ENCODE measurements at places on chromosomes 12 and 14. TPM values are rescaled to one million over a fixed set of nuclear protein-coding genes. Genes with fewer than 3 reads are reported as not detected.

DNA sequence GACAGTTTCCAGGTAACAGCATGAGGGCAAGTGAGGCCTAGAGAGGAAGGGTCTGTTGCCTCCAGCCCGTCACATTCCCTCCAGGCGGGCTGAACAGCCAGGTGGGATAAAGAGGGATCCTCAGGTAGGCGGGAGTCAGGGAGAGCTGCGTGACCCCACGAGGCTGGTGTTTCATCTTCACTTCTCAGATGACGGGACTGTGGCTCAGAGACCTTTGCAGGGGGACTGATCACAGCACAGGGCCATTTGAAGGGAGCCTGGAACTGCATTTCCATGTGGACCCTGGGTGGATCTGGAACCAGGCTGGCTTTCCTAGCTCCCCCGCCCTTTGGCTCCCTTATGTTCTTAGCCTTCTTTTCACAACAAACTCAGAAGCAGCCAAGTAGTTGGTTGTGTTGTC is 37.4 kb downstream of the SH2B3 start:
- no peaks in the 10 kb centered on the region for H3K27me3 ChIP-seq
- no peak overlapping the region for H3K4me3 ChIP-seq
- H3K27ac ChIP-seq = no peak overlapping the region
- H3K36me3 ChIP-seq = peaks cover 77% of the 10 kb centered on the region
- H3K4me1 ChIP-seq = peaks cover 48% of the 10 kb centered on the region

DNA sequence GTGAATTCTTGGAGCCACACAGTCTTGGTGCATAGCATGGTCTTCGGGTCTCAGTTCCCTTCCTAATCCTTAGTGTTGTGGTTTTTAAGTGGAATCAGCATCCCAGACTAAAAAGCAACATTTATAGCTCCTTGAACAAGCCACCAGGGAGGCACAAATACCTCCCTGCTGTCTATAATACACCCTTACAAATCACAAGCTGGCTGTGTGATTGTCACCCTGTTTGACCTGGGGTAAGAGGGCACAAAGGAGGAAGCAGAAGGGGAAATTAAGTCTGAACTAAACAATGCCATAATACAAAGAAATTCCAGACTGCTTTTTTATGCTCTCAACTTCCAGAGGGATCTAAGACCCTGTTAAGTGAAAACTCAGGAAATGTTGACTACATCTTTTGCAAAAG is 7.7 kb upstream of the MMP19 start:
- no peak overlapping the region for H3K4me3 ChIP-seq
- H3K27ac ChIP-seq = no peak overlapping the region
- no peaks in the 10 kb centered on the region for H3K36me3 ChIP-seq
- peaks cover 4% of the 10 kb centered on the region for H3K4me1 ChIP-seq
- H3K27me3 ChIP-seq = no peaks in the 10 kb centered on the region
- no peak for DNase-seq

DNA sequence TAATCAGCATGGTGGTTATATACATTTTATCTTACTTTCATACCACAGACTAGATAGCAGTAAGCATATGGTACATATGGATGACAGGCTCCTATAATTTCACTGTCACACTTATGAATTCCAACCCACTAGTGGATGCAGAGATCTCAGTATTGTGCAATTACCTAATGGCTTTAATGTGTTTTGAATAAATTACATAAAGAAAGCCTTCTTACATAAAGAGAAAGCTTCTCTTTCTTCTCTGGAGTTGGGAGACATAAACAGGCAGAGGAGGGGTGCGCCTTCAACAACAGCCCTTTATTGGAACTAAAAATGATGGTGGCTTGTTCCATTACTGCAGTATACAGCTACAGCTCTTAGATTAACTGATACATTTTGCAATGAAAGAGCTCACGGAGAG is 52.6 kb downstream of the SAV1 start:
- peak; percentile 25 for DNase-seq
- H3K27me3 ChIP-seq = no peaks in the 10 kb centered on the region
- H3K36me3 ChIP-seq = no peaks in the 10 kb centered on the region

- H3K27me3 ChIP-seq = no peaks in the 10 kb centered on the region
- peaks cover 5% of the 10 kb centered on the region for H3K4me1 ChIP-seq
- no peak overlapping the region for H3K27ac ChIP-seq
- H3K4me3 ChIP-seq = no peak overlapping the region
- H3K36me3 ChIP-seq = no peaks in the 10 kb centered on the region
Measured at GRCh38 chr14:68444449-68445168, 348.3 kb downstream of the ZFP36L1 start.

GRCh38 chr12:109768901-109769670 is 55.5 kb downstream of the FAM222A start:
- H3K4me1 ChIP-seq = peaks cover 44% of the 10 kb centered on the region
- H3K27me3 ChIP-seq = no peaks in the 10 kb centered on the region
- H3K36me3 ChIP-seq = peaks cover 46% of the 10 kb centered on the region
- H3K4me3 ChIP-seq = no peak overlapping the region
- DNase-seq = no peak

DNA sequence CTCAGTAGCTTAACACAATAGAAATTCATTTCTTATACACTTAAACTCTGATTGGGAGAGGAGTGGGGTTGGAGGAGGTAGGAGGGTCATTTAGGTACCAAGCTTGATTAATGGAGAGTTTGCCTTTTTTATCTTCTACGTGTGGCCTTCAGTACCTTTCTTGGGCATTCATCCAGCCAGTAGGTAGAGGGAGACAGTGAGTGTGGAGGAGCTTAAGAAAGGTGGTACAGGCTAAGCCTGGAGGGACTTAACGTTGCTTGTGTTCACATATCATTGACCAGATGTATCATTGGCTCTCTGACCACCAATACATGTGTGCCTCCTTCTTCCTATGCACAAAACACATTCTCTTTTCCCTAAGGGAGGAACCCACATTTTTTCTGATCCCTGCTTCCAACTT is 232.9 kb upstream of the CRY1 start:
- H3K4me3 ChIP-seq = no peak overlapping the region
- no peak overlapping the region for H3K27ac ChIP-seq
- H3K36me3 ChIP-seq = no peaks in the 10 kb centered on the region
- H3K4me1 ChIP-seq = peaks cover 1% of the 10 kb centered on the region
- no peak for DNase-seq
- peaks cover 23% of the 10 kb centered on the region for H3K27me3 ChIP-seq

DNA sequence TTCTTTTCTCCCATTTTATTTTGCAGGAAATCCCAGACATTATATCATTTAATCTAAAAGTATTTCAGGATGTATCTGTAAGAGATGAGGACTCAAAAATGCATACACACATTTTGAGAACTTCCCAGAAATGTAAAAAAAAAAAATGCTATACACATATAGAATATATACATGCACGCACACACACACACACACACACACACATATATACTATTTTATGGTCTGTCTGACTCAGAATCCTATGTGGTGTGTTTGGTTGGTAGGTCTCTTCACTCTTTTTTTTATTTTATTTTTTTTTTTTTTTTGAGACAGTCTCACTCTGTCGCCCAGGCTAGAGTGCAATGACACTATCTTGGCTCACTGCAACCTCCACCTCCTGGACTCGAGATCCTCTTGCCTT is 65.5 kb downstream of the FBXO34 start:
- no peaks in the 10 kb centered on the region for H3K27me3 ChIP-seq
- H3K4me1 ChIP-seq = no peaks in the 10 kb centered on the region
- H3K36me3 ChIP-seq = no peaks in the 10 kb centered on the region
- H3K27ac ChIP-seq = no peak overlapping the region
- no peak overlapping the region for H3K4me3 ChIP-seq
- DNase-seq = no peak

DNA sequence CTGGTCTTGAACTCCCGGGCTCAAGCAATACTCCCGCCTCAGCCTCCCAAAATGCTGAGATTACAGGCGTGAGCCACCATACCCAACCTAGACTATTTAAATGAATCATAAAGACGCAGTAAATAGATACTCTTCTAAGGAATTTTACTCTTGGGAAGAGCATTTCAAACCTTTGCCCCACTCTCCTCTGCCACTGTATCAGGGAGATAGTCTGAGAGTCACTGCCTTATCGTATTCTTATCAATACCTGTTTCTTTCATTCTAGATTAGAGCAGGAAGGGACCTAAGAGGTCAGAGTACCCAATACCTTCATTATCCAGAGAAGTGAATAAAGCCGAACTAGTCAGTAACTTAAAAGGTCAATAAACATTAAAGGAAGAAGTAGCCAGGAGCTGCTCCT is 15.8 kb downstream of the GXYLT1 start:
- no peak for DNase-seq
- no peak overlapping the region for H3K4me3 ChIP-seq
- H3K27ac ChIP-seq = no peak overlapping the region
- H3K27me3 ChIP-seq = no peaks in the 10 kb centered on the region
- H3K36me3 ChIP-seq = no peaks in the 10 kb centered on the region
- no peaks in the 10 kb centered on the region for H3K4me1 ChIP-seq

- no peak overlapping the region for H3K4me3 ChIP-seq
- peaks cover 9% of the 10 kb centered on the region for H3K27me3 ChIP-seq
- DNase-seq = no peak
- no peak overlapping the region for H3K27ac ChIP-seq
Measured at GRCh38 chr12:7160183-7160582, 29.3 kb upstream of the PEX5 start.

- H3K36me3 ChIP-seq = no peaks in the 10 kb centered on the region
- no peak for DNase-seq
- H3K4me3 ChIP-seq = no peak overlapping the region
- no peak overlapping the region for H3K27ac ChIP-seq
- no peaks in the 10 kb centered on the region for H3K4me1 ChIP-seq
Measured at GRCh38 chr14:98926146-98926545, 345.9 kb downstream of the BCL11B start.

- DNase-seq = no peak
- H3K4me3 ChIP-seq = no peak overlapping the region
- H3K27me3 ChIP-seq = no peaks in the 10 kb centered on the region
- no peaks in the 10 kb centered on the region for H3K36me3 ChIP-seq
Measured at GRCh38 chr14:89443042-89443629, 26.1 kb upstream of the FOXN3 start.

DNA sequence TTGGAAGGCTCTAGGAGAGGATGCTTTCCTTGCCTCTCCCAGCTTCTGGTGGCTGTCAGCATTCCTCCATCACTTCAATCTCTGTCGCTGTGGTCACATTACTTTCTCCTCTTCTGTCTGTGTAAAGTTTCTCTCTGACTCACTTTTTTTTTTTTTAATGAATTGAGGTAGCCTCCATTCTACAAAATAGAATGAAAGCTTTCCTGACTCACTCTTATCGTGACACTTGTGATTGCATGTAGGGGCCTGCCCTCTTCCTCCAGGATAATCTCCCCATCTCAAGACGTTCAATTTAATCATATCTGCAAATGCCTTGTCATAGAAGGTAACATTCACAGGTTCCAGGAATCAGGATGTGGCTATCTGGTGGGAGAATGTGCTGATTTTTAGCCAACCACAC is 153.5 kb upstream of the HMGA2 start:
- H3K4me3 ChIP-seq = no peak overlapping the region
- no peaks in the 10 kb centered on the region for H3K4me1 ChIP-seq
- no peak for DNase-seq

GRCh38 chr12:12167847-12168246 is 97.1 kb downstream of the BCL2L14 start:
- no peak for DNase-seq
- H3K36me3 ChIP-seq = peaks cover 4% of the 10 kb centered on the region
- H3K27ac ChIP-seq = no peak overlapping the region
- H3K4me3 ChIP-seq = no peak overlapping the region
- H3K4me1 ChIP-seq = no peaks in the 10 kb centered on the region

DNA sequence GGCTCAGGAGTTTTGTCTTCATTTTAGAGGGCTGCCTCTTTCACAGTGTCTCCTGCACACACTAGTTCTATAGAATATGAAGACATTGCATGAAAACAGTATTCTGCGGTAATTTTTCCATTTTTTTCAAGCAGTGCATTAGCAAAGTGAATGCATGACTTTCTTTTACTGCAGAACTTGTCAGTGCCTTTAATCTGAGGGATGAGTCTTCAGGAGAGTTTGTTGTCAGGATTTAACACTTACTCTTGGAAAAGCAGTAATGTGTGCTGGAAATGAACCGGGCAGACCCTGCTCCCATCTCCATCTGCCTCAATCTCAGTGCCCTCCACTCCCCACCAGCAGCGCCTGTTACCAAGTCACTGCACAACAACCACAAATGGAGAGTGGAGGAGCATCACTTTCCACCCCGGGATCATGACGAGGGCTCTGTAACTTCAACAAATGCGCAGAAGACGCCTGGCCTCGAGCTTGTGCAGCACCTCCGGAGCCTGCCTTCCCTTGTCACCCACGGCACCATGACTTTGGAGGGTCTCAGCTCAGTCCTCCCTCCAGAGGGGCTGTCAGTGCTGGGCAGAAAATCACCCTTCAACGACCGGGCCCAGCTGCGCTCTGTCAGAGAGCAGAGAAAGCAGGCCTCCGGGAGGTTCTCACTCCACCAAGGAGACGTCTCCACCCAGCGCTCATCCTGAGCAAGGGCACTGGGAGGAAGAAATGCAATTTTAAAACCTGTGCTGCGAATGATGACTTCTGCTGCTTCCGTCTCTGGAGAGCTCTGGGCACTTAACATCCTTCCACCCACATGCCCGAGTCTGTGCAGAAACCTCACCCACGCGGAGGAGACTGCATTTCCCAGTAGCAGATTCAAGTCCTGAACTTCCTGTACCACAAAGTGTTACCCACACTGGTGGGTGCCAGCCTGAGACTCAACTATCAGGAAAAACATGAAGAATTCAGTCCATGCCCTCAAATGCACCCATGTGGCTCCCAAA is 255.7 kb downstream of the ADGRD1 start:
- no peak overlapping the region for H3K4me3 ChIP-seq
- H3K27ac ChIP-seq = no peak overlapping the region
- H3K27me3 ChIP-seq = no peaks in the 10 kb centered on the region
- no peaks in the 10 kb centered on the region for H3K36me3 ChIP-seq

GRCh38 chr12:110619534-110619953 is 5.6 kb downstream of the TCTN1 start:
- no peak overlapping the region for H3K4me3 ChIP-seq
- peaks cover 26% of the 10 kb centered on the region for H3K36me3 ChIP-seq
- H3K27ac ChIP-seq = no peak overlapping the region
- no peaks in the 10 kb centered on the region for H3K27me3 ChIP-seq

GRCh38 chr14:105275267-105275946 is 25.4 kb downstream of the BRF1 start:
- H3K27me3 ChIP-seq = no peaks in the 10 kb centered on the region
- peaks cover 18% of the 10 kb centered on the region for H3K4me1 ChIP-seq
- no peak for DNase-seq
- H3K4me3 ChIP-seq = no peak overlapping the region
- no peak overlapping the region for H3K27ac ChIP-seq
- H3K36me3 ChIP-seq = peaks cover 41% of the 10 kb centered on the region

- no peaks in the 10 kb centered on the region for H3K27me3 ChIP-seq
- H3K4me3 ChIP-seq = no peak overlapping the region
- peaks cover 87% of the 10 kb centered on the region for H3K4me1 ChIP-seq
- H3K36me3 ChIP-seq = no peaks in the 10 kb centered on the region
- H3K27ac ChIP-seq = peak overlapping the region; percentile 59
- no peak for DNase-seq
Measured at GRCh38 chr12:120231316-120232011, 30.6 kb upstream of the RPLP0 start.

DNA sequence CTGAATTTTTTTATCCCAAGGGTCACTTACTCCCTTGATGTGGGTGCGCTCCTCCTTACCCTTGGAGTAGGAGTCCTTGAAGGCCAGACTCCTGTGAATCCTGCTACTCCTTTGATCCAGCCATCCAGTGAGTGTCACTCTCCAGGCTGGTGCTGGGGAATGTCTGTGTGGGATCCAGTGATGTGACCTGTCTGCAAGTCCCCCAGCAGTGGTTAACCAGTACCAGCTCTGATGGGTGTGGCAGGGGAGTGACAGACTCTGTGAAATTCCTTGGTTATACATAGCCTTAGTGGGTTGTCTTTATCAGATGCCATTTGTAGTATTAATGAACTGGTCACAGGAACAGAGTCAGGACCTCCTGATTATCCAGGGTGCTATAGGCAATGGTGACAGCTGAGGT is 409.5 kb upstream of the LMO3 start:
- H3K27ac ChIP-seq = no peak overlapping the region
- no peaks in the 10 kb centered on the region for H3K4me1 ChIP-seq
- H3K4me3 ChIP-seq = no peak overlapping the region
- no peaks in the 10 kb centered on the region for H3K36me3 ChIP-seq

Gene CDK2
- total RNA-seq = 54.4 TPM

Gene AQP6
- 2.1 TPM for total RNA-seq

Gene GLI1
- 5.4 TPM for total RNA-seq

Data from spinal cord (tissue), 10 donors.